Naive B cell (primary cell): ENCODE measurements at places on chromosomes 7 and 10. TPM values are rescaled to one million over a fixed set of nuclear protein-coding genes. Genes with fewer than 3 reads are reported as not detected.

Gene OR2F2
- polyA plus RNA-seq = not detected

DNA sequence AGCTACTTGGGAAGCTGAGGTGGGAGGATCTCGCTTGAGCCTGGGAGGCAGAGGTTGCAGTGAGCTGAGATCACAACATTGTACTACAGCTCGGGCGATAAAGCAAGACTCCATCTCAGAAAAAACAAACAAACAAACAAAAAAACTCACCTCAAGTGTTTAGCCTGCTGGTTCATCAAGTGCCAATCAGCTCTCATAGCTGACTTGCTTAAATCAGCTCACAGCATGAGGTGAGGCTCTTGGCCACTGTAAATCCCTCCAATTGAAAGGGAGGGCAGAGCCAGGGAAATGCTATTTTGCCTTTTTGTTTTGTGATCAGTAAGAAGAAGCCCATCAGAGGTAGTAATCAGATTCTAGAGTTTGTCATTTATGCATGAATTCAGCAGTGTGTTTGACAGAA is 112.3 kb downstream of the RAB11FIP2 start:
- H3K27ac ChIP-seq = no peak overlapping the region
- H3K27me3 ChIP-seq = no peaks in the 10 kb centered on the region
- no peaks in the 10 kb centered on the region for H3K4me1 ChIP-seq
- no peaks in the 10 kb centered on the region for H3K36me3 ChIP-seq
- no peak overlapping the region for H3K4me3 ChIP-seq

DNA sequence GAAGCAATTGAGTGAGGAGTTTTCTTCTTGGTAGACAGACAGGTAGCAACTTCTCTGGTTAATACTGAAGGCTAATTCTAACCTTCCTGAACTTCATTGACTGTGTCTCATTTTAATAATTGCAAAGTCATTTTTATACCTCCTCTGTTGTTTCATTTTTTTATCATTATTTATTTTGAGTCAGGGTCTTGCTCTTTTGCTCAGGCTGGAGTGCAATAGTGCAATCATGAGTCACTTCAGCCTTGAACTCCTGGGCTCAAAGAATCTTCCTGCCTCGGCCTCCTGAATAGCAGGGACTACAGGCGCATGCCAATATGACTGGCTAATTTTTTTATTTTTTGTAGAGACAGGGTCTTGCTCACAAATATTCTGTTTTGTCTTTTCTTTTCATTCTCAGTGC is 45.4 kb downstream of the APBB1IP start:
- H3K4me1 ChIP-seq = peaks cover 66% of the 10 kb centered on the region
- no peaks in the 10 kb centered on the region for H3K36me3 ChIP-seq
- DNase-seq = no peak
- H3K27ac ChIP-seq = peak overlapping the region; percentile 76

DNA sequence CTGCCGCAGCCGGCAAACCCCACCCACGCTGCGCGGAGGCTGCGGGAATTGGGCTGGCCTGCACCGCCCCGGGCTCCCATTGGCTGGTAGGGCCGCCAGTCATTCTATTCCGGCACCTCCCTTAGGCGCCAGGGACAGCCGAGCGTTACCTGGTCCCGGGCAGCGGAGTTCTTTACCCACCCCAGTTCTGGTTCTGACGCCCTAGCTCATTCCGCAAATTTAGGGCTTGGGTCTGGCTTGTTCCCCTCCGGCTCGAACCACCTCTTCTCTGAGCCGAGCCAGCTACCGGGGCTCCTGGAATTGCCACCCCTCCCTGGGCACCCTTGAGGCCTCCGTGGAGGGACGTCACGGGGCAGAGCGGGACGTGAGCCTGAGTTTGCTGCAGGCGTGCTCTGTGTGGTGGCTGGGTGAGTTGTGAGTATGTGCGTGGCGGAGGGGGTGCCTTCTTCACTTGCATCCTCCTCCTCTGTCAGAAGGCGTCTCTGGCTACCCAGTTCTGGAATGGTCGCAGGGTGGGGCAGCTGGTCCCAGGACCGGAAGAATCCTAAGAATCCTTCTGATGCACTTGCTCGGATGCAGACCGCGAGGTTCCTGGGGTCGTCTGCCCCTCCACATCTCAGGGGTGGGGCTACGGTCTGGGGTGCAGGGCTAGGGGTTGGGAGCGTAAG is at the start of the genes PDZD7 and SFXN3:
Gene PDZD7 (minus strand): TSS at position 2 of the 668 bp plus-strand sequence. CDS start 910 bp downstream, outside the sequence.
Gene SFXN3 (plus strand): TSS at position 107 of the 668 bp plus-strand sequence. CDS start 3,461 bp downstream, outside the sequence.
- peak within 1 kb of the TSS; percentile 82 for H3K27ac ChIP-seq
- peak; percentile 95 for DNase-seq
- H3K27me3 ChIP-seq = peaks cover 29% of the 10 kb centered on the region
- H3K4me1 ChIP-seq = peaks cover 17% of the 10 kb centered on the region
- H3K4me3 ChIP-seq = peak within 1 kb of the TSS; percentile 96

GRCh38 chr10:110016039-110016438 is 8.3 kb downstream of the ADD3 start:
- H3K4me1 ChIP-seq = peaks cover 64% of the 10 kb centered on the region
- H3K4me3 ChIP-seq = no peak overlapping the region
- no peaks in the 10 kb centered on the region for H3K27me3 ChIP-seq
- no peak for DNase-seq
